ENCODE measurements at places on chromosomes 3 and 15. TPM values are rescaled to one million over a fixed set of nuclear protein-coding genes. Genes with fewer than 3 reads are reported as not detected.

Gene LRRC2
- total RNA-seq = 0.04 TPM

Gene PARP9
- total RNA-seq = 46.0 TPM

- no peak for DNase-seq
These were observed 5.7 kb upstream of the EIF4G1 start for GRCh38 chr3:184308744-184309143.

DNA sequence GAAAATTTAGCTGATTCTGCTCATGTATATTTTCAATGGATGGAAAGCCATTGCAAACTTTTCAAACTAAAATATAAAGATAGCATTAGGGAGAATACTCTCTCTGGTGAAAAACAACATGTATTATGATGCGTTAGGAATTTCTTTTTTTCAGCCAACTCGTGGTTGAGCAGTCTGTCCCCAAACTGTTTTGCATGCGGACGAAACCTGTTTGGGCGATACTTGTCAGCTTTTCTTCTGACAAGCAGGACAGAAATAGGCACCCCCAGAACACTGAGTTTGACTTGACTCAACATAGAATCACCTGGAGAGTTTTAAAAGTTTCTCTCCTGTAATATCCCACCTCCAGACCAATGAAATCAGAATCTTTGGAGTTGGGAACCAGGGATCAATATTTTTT lies 417.5 kb upstream of the TPRG1 start:
- DNase-seq = no peak

DNA sequence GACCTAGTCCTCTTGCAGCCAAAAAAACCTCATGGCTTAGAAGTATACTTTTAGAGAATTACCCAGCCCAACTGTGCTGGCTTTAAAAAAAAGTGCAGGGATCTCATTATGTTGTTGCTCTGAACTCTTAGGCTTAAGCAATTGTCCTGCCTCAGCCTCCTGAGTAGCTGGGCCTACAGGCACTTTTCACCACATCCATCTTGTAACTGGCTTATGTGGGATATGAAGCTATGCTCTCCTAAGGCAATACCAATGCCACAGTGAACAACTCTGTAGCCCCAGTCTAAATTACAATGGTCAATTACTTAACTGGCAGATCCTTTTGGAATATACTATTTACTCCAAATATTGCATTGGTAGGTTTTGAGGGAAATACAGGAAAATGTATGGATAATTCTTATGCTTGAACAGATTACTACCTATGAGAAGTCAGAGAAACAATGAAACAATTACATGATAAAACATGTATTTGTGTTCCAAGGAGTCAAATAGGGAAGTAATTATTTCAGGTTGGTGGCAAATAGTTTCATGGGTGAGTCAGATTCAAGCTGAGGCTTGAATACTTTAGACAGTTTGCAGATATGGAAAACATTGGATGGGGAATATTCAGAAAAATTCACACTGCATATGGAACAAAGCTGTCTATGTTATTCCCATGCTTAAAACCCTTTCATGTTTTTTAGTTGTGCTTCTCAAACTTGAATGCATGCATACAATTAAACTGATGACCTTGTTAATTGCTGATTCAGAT lies 34.6 kb upstream of the GPR149 start:
- no peak for DNase-seq

DNA sequence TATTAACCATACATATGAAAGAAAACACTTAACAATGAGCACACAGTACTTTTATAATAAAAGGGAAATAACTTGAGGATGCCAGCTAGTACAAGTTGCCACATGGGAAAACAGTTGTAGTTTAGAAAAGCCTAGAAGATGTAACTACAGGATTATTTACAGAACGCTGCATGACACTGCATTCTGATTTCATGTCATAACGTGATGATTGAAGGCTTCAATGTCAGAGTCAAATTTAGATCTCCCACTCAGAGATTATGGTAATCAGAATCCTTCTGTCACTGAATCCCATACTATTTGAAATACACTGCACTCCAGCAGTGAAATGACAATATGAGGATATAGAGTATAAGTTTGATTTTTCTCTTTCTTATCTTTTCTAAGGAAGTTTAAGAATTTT lies 253.9 kb upstream of the LRRN1 start:
- DNase-seq = no peak

DNA sequence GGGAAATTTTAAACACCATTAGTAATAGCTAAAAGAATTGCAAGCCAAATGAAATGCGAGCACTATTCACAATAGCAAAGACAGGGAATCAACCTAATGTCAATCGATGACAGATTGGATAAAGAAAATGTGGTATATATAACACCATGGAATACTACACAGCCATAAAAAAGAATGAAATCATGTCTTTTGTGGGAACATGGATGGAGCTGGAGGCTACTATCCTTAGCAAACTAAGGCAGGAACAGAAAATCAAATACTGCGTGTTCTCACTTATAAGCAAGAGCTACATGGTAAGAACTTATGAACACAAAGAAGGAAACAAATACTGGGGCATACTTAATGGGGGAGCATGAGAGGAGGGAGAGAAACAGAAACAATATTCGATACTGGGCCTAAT lies 85.2 kb downstream of the FMN1 start:
- no peak for DNase-seq

DNA sequence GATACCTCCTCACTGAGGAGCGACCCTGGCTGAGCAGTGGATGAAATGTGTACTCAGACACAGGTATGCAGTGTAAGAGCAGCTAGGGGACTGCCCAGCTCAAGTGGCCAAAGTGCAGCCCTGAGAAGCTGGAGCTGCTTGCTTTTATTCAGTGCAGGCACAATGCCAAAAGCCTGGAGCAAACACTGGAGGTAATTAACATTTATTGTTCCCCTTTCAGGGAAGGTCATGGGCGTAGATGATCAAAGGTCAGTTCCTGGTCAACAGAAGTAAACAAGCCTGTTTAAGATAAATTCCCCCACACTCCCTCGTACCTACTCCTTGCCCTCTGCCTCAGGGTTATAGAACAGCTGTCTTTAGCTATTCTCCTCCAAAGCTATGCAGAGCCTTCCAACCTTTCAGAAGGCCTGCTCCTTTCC lies 17.5 kb downstream of the PLA2G4F start:
- peak; percentile 2 for DNase-seq

Gene KLHL40
- not detected for total RNA-seq
